Lung (tissue), 17 donors: ENCODE measurements at places on chromosomes 5 and 9. TPM values are rescaled to one million over a fixed set of nuclear protein-coding genes. Genes with fewer than 3 reads are reported as not detected.

The TXNDC8 gene
- not detected for total RNA-seq

The PKD2L2 gene
- not detected for total RNA-seq

The C9orf43 gene
- 0.74 TPM for total RNA-seq

The CFAP90 gene
- 29.8 TPM for total RNA-seq

The UNC13B gene
- 102 TPM for total RNA-seq

The MOB3B gene
- total RNA-seq = 8.7 TPM

The TMEM252 gene
- total RNA-seq = not detected

The EFNA5 gene
- 18.4 TPM for total RNA-seq

The FAM169A gene
- total RNA-seq = 2.8 TPM

The SPATA31C1 gene
- not detected for total RNA-seq

The SLC1A3 gene
- 21.0 TPM for total RNA-seq

The NKD2 gene
- total RNA-seq = 9.9 TPM

The ZNF354C gene
- 3.9 TPM for total RNA-seq

The SPATA6L gene
- 18.2 TPM for total RNA-seq

The FRMD3 gene
- 3.2 TPM for total RNA-seq

The SEMA6A gene
- total RNA-seq = 17.7 TPM

The NMUR2 gene
- total RNA-seq = not detected

The SOHLH1 gene
- not detected for total RNA-seq

The IL13 gene
- not detected for total RNA-seq

GRCh38 chr5:134345996-134346395 is 21.0 kb downstream of the CDKL3 start:
- no peak overlapping the region for H3K4me3 ChIP-seq
- H3K27me3 ChIP-seq = no peaks in the 10 kb centered on the region
- H3K27ac ChIP-seq = no peak overlapping the region
- H3K4me1 ChIP-seq = no peaks in the 10 kb centered on the region
- no peak for DNase-seq

GRCh38 chr9:82750411-82750913 is 312.5 kb downstream of the RASEF start:
- no peaks in the 10 kb centered on the region for H3K4me1 ChIP-seq
- no peak for DNase-seq
- no peaks in the 10 kb centered on the region for H3K27me3 ChIP-seq
- H3K27ac ChIP-seq = no peak overlapping the region
- H3K4me3 ChIP-seq = no peak overlapping the region

- no peaks in the 10 kb centered on the region for H3K27me3 ChIP-seq
- H3K36me3 ChIP-seq = no peaks in the 10 kb centered on the region
- no peak overlapping the region for H3K4me3 ChIP-seq
- no peak for DNase-seq
Observed at GRCh38 chr9:89629081-89629976, 24.5 kb downstream of the GADD45G start.

DNA sequence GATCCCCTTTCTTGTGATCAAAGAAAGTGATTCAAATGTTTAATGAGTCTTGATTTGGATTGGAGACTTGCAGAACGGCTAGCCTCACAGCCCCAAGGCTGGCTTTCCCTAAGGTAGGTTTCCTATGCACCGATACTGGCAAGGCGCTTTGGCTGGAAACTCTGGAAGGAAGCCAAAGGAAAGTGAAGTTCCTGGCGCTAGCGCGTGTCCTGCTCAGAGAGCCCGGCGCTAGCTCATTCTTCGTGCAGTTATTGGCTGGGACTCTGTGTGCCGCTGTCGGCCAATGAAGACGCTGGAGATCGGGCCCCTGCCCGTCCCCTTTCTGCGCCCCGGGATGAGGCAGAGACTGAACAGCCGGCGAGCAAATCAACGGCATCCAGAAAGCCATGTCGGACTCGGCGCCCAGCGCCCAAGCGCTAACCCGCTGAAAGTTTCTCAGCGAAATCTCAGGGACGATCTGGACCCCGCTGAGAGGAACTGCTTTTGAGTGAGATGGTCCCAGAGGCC is at the start of gene PCDHGC3:
Gene PCDHGC3 (plus strand): TSS at position 342 of the 507 bp plus-strand sequence. CDS start 151 bp downstream, at position 493.
- H3K36me3 ChIP-seq = no peaks in the 10 kb centered on the region
- peak; percentile 96 for DNase-seq
- peak within 1 kb of the TSS; percentile 61 for H3K4me3 ChIP-seq
- no peaks in the 10 kb centered on the region for H3K27me3 ChIP-seq

GRCh38 chr9:31715250-31715649 is 669.2 kb upstream of the ACO1 start:
- no peaks in the 10 kb centered on the region for H3K36me3 ChIP-seq
- no peak overlapping the region for H3K4me3 ChIP-seq
- H3K27me3 ChIP-seq = no peaks in the 10 kb centered on the region

DNA sequence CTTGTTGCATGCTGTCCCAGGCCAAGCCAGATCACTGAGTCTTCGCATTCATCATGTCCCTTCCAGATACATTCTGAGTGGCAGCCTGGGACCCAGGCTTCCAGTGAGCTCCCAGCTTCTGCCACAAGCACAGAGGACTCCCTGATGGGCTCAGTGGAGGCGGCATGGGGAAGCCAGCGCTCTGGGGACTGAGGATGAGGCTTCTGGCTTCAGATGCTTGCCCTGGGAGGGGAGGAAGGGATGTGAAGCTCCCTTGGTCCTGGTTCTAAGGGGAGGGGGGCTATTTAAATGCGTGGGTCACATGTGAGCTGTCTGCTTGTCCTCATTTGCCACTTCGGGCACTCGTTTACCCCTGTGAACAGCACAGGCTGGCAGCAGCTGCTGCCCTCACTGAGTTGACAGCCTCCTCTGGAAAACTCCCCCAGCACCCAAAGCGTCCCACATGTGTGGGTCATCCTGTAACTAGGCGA is 174.0 kb downstream of the NR3C1 start:
- no peaks in the 10 kb centered on the region for H3K36me3 ChIP-seq
- no peak overlapping the region for H3K4me3 ChIP-seq
- no peaks in the 10 kb centered on the region for H3K27me3 ChIP-seq
- H3K27ac ChIP-seq = no peak overlapping the region

DNA sequence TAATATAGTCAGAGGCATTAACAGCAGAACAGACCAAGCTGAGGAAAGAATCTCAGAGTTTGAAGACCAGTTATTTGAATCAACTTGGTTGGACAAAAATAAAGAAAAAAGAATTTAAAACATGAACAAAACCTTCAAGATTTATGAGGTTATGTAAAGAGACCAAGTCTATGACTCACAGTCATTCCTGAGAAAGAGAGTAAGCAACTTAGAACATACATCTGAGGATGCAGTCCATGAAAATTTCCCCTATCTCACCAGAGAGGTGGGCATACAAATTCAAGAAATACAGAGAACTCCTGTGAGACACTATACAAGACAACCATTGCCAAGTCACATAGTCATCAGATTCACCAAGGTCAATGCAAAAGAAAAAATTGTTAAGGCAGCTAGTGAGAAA is 17.4 kb upstream of the C9orf72 start:
- no peak for DNase-seq
- no peaks in the 10 kb centered on the region for H3K36me3 ChIP-seq
- H3K4me1 ChIP-seq = no peaks in the 10 kb centered on the region
- no peak overlapping the region for H3K4me3 ChIP-seq
- no peak overlapping the region for H3K27ac ChIP-seq

DNA sequence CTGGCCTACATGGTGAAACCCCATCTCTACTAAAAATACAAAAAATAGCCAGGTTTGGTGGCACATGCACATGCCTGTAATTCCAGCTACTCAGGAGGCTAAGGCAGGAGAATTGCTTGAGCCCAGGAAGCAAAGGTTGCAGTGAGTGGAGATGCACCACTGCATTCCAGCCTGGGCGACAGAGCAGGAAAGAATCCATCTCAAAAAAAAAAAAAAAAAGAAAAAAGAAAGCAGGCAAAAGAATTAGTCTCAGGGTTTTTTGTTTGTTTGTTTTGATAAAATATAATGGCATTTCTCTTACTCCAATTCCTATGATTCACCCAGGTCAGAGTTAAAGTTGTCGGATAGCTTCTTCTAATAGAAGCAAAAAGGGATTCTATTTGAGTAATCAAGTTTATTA is 67.0 kb upstream of the ATG10 start:
- DNase-seq = no peak
- H3K27me3 ChIP-seq = no peaks in the 10 kb centered on the region
- H3K27ac ChIP-seq = no peak overlapping the region
- no peaks in the 10 kb centered on the region for H3K4me1 ChIP-seq

DNA sequence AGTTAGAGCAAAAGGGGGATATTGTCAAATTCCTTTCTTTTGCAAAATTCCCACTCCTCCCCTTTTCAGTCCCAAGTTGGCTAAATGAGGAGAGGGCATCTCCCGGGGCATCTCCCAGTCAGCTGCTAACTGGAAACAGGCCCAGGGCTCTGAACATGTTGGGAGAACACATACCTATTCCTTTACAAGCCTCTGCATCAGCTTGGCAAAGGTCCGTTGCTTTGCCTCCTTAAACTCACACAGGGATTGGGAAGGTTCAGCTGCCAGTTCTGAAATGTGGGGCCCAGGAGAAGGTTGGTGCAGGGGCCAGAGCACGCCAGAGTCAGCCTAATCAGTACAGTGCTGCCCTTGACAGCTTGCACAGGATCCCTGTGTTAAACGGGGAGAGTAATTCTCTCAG is 11.0 kb upstream of the DMRT3 start:
- peaks cover 100% of the 10 kb centered on the region for H3K27me3 ChIP-seq
- no peak for DNase-seq
- no peaks in the 10 kb centered on the region for H3K36me3 ChIP-seq
- peaks cover 2% of the 10 kb centered on the region for H3K4me1 ChIP-seq

- H3K27ac ChIP-seq = no peak overlapping the region
- DNase-seq = peak; percentile 56
- H3K36me3 ChIP-seq = peaks cover 7% of the 10 kb centered on the region
- H3K27me3 ChIP-seq = no peaks in the 10 kb centered on the region
- no peaks in the 10 kb centered on the region for H3K4me1 ChIP-seq
Observed at GRCh38 chr5:126801992-126802294, 25.0 kb downstream of the LMNB1 start.

DNA sequence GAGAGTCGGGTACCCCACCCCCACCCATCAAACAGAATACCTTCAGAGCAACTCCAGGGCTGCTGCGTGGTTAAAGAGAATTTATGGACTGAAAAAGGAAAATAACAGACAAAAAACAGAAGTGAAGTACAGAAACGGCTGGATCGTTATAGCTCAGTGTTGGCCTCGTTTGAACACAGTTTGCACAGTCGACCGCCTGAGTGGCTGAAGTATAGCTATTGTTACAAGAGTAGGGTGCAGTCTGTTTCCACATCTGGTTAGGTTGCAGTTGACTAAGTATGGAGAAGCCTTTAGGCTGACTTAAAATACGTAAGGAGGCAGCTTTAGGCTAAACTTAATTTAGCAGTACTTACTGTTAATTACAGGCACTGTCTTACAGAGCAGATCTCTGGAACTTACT is 121.2 kb downstream of the GCNT1 start:
- no peak for DNase-seq
- no peak overlapping the region for H3K27ac ChIP-seq
- no peak overlapping the region for H3K4me3 ChIP-seq
- no peaks in the 10 kb centered on the region for H3K27me3 ChIP-seq

- H3K4me1 ChIP-seq = peaks cover 5% of the 10 kb centered on the region
- no peaks in the 10 kb centered on the region for H3K36me3 ChIP-seq
- H3K27ac ChIP-seq = no peak overlapping the region
- peak overlapping the region; percentile 41 for H3K4me3 ChIP-seq
Observed at GRCh38 chr9:97039514-97039860, 545 bp upstream of the CTSV start.

GRCh38 chr9:78692871-78693270 is 395.9 kb downstream of the PSAT1 start:
- H3K27ac ChIP-seq = no peak overlapping the region
- no peaks in the 10 kb centered on the region for H3K4me1 ChIP-seq
- no peaks in the 10 kb centered on the region for H3K27me3 ChIP-seq
- H3K4me3 ChIP-seq = no peak overlapping the region

DNA sequence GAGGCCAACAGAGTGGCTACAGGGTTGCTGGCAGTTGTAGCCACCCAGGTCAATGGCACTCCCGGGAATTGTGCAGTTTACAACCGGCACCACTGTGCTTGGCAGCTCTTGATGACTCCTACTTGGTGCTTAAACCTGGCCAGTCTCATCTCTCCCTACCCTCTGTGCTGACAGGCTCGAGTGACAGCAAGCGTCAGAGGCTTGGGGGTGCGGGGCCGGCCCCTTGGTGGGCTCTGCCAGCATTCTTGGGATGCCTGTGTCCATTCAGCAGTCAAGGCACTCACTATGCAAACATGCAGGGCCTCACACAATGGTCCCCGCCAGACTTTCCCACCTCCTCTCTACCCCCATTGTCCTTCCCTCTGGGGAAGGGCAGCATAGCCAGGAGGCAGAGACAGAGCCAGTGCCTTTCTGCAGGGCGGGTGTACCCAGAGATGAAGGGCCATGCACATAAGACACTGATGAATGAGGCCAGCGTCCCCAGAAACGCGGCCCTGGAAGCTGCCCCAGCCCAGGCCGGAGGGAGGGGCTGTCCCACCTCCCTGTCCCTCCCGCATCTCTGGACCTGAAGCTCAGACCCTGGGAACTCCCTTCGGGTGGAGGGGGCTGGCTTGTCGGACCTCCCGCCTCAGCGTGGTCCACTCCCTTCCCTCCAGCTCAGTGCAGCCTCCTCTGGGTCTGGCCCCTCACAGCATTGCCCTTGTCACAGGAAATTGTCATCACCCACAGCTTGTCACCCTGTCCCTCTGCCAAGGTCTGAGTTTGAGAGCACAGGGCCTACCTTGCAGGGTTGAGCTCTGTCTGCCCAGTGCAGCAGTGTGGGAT is 26.4 kb upstream of the NOTCH1 start:
- H3K4me1 ChIP-seq = peaks cover 40% of the 10 kb centered on the region
- H3K27me3 ChIP-seq = no peaks in the 10 kb centered on the region
- peak overlapping the region; percentile 70 for H3K27ac ChIP-seq

- H3K4me3 ChIP-seq = no peak overlapping the region
- no peak overlapping the region for H3K27ac ChIP-seq
- H3K4me1 ChIP-seq = peaks cover 5% of the 10 kb centered on the region
- no peaks in the 10 kb centered on the region for H3K36me3 ChIP-seq
- H3K27me3 ChIP-seq = no peaks in the 10 kb centered on the region
Observed at GRCh38 chr9:69885474-69885929, 64.9 kb downstream of the CFAP95 start.

GRCh38 chr5:53023969-53024368 is 34.8 kb downstream of the ITGA2 start:
- no peak overlapping the region for H3K4me3 ChIP-seq
- H3K27me3 ChIP-seq = no peaks in the 10 kb centered on the region
- H3K36me3 ChIP-seq = no peaks in the 10 kb centered on the region
- no peaks in the 10 kb centered on the region for H3K4me1 ChIP-seq

- H3K4me3 ChIP-seq = no peak overlapping the region
- H3K4me1 ChIP-seq = no peaks in the 10 kb centered on the region
- H3K27ac ChIP-seq = no peak overlapping the region
Observed at GRCh38 chr5:107919969-107920368, 249.2 kb upstream of the EFNA5 start.

- no peak overlapping the region for H3K27ac ChIP-seq
- no peaks in the 10 kb centered on the region for H3K27me3 ChIP-seq
- no peaks in the 10 kb centered on the region for H3K36me3 ChIP-seq
- no peaks in the 10 kb centered on the region for H3K4me1 ChIP-seq
- DNase-seq = no peak
Observed at GRCh38 chr5:75584641-75585040, 26.6 kb upstream of the ANKDD1B start.
